Stimulated activated CD4-positive, alpha-beta T cell treated with anti-CD3 and anti-CD28 coated beads, TNF-alpha, amount 100 ng/mL, for 1 hour (primary cell): ENCODE measurements at places on chromosomes 12 and 14.

GRCh38 chr12:97368462-97369163 is 94.0 kb upstream of the RMST start:
- DNase-seq = no peak

DNA sequence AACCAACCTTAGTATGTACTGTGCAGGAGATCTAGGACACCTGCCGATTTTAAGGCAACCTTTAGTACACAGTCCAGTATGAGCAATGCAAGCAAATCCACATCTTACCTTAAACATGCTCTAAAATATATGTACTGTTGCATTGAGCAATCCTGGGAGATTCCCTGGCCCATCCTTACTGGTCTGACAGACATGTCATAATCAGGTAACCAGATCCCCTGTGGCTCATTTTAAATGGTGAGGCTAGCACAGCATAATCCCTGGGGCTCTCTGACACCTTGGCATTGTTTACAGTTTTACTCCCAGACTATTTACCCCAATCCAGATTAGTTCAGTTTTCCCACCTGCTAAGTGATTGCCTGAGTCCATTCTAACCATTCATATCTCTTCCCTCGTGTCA is 15.1 kb downstream of the BMAL2 start:
- DNase-seq = no peak

DNA sequence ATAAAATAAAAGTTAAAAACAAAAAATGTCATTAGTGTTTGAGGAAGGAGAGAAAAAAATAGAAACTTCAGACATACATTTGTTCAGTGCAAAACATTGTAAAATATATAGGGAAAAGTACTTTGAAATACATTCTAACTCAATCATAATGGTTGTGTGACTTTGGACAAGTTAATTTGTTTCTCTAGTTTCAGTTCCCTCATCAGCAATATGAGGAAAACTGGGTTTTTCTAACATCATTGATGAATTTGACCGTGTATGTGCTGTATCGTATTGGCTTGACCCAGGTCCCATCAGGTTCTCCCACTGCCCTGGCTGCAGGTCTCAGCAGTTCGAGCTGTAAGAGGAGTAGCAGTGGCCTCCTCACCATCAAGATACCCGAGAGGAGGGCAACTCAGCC is 173.9 kb upstream of the ATF7IP start:
- no peak for DNase-seq

DNA sequence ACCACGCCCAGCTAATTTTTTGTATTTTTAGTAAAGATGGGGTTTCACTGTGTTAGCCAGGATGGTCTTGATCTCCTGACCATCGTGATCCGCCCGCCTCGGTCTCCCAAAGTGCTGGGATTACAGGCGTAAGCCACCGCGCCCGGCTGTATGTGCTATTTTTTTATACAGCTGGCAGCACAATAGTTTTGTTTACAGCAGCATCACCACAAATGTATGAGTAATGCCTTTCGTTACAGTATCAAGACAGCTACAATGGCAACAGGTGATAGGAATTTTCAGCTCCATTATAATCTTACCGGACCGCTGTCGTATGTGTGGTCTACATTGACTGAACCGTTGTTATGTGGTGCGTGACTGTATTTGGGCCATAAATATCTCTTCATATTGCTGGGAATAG is 11.6 kb upstream of the MDM2 start:
- DNase-seq = no peak

DNA sequence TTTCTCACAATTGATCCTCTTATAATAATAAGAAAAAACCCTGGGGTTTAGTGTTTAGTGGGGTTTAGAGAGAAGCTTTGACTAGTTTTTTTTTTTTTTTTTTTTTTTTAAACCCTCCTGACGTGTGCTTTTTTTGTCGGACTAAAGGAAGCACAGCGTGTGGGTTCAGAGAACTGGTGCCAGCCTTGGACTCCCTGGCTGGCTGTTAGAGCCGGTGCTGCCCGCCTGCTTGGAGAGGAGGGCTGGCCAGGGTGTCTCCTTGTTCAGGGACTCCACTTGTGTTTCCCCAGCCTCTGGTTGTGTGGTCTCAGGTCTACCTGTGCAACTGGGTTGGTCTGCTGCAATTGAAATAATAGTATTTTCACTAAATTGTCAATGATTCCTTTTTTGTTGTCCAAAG is 54.1 kb upstream of the ASPG start:
- DNase-seq = no peak

DNA sequence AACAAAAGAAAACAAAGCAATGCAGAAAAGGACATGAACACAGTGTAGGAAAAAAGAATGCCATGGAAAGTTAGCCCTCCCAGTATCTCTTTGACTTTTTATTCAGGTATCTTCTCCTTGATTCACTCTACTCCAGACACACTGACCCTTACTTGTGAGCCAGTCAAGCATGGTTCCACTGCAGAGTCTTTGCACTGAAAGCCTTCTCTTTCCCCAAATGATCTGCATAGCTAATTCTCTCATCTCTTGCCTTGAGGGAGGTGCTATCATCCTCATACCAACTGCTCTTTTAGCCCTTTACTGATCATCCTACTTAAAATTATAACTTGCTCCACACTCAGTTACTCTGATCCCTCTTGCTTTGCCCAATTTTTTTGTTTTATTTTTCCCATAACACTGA is 101.2 kb upstream of the SLC16A7 start:
- no peak for DNase-seq

DNA sequence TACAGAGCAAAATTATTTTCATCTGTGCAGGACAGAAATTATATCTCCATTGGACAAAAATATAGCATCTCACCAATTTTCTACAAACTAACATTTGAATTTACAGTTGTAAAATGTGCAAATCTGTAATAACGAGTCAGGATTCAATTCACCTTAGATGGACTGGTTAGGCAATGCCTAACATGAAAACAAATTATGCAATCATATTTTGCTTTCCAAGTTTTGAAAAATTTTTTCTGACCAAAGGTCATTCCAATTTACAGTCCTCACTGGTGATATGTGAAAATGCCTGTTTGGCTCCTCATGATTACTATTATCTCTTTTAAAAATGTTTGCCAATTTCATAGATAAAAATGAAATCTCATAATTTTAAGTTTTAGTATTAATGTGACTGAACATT is 6.5 kb upstream of the CPM start:
- DNase-seq = no peak

DNA sequence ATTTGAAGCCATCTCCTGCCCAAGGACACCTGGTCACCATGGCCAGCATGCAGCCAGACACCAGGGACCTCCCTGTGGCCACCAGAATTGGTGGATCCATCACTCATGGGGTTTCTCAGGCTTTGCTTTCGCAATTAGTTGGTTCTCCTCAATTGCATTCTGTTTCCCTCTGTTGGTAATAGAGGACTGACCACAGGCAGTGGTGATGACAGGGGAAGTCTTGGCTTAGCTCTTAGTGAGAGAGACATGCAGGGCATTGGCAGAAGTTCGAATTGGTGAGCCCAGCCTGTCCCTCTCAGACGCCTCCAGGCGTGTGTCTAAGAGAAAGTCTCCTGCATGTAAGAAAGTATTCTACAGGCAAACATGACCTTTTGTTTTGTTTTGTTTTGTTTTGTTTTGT is 21.3 kb downstream of the HCAR2 start:
- no peak for DNase-seq

GRCh38 chr12:52233462-52234207 is 592 bp downstream of the KRT7 start:
- no peak for DNase-seq

DNA sequence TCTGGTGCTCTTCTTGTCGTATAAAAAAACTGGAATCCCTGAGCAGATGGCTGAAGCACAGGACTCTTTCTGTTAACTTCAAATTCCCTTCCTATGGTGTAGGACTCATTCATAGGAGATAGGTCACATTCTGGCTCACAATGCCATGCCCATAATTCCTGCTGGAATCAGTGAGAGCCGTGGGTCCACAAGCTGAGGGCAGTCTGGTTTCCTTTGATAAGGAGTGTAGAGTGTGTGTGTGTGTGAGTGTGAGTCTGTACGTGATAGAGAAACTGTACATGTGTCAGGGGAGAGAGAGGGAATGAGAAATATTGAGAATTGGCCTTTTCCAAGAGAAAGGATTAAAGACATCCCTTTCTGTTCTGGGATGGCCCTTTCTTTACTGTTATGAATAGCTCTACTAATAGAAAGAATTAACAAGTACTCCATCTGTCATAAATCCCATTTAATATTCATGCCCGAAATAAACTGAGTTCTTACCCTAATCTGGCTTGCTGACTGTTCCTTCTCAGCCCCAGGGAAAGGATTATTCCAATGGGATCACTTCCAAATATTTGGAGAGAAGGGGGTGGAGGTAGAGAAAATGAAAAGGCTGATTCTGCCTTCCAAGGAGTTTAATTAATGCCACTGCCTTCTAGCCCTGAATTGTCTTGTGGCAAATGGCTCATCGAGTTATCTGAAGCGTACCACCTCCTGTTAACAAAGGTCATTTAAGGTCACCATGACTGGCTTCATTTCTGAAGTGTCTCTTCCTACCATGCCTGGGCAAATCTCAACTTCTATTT is 79.0 kb downstream of the TMX1 start:
- no peak for DNase-seq

GRCh38 chr12:113222730-113223531 is 1.7 kb downstream of the TPCN1 start:
- DNase-seq = no peak

DNA sequence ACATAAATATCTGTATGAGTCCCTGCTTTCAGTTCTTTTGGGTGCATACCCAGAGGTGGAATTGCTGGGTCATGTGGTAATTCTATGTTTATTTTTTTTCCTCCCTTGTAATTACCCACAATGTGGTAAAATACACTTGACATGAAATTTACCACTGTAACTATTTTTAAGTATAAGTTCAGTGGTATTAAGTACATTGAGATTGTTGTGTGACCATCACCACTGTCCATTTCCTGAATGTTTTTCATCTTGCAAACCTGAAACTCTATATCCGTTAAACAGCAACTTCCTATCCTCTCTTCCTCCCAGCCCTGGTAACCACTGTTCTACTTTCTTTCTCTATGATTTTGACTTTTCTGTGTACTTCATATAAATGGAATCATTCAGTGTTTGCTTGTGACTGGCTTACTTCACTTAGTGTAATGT is 51.4 kb downstream of the BORCS5 start:
- no peak for DNase-seq

- no peak for DNase-seq
Observed at GRCh38 chr14:20332431-20332787, 670 bp downstream of the CCNB1IP1 start.

- no peak for DNase-seq
Observed at GRCh38 chr12:94167756-94168416, 19.5 kb downstream of the PLXNC1 start.

DNA sequence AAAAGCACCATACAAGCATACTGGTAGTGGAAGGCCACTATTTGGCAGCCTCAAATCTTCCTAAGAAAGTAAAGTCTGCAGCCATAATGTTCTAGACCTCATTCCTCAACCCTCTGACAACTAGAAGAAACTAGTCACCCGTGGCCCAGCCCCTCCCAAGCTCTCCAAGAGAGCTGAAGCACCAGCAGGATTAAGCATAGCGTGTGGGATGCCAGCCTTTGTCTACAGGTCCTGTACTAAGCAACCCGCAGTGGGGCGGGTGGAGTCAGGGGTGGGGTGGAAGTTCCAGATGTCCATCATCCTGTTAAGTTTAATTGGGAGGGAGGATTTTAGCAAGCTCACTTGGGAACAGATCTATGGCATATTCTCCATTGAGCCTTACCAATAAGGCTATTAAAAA is 14.2 kb downstream of the SLC11A2 start:
- DNase-seq = no peak

DNA sequence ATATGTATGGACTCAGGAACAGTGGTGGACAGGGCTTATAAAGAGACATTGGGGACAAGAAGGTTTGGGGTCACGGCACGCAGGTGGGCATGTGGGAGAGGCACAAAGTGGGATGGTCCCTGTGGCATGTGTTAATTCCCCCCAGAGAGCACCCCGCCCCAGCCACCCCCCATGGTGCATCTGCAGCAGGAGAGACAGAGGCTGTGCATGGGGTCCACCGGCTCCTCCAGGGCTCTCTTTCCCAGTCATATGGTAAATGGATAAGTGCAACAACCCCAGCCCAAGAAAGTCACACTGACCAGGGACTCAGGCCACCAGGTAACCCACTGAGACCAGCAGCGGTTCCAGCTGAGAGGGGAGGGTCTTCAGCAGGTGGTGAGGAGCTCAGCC is 242.1 kb downstream of the BCL11B start:
- no peak for DNase-seq

GRCh38 chr12:123094349-123095077 is 56.4 kb downstream of the PITPNM2 start:
- DNase-seq = no peak

GRCh38 chr12:69834147-69834546 is 9.1 kb downstream of the MYRFL start:
- DNase-seq = no peak

DNA sequence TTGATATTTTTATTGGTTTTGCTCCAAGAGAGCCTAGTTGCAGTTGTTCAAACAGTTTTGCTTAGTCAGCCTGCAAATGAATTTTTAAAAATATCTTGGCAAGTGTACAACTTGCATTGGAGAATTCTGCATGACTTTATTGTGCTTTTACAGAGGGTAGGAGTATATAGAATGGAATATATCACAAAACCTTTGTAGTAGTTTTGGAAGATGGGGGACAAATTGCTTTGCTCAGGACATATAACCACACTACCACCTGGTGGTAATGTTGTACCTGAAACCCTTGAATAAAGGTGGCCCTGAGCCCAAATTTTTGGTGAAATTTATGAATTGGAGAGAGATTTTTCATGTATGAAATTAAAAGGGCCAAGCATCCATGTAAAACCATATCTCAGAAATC is 645.2 kb downstream of the MED13L start:
- no peak for DNase-seq

DNA sequence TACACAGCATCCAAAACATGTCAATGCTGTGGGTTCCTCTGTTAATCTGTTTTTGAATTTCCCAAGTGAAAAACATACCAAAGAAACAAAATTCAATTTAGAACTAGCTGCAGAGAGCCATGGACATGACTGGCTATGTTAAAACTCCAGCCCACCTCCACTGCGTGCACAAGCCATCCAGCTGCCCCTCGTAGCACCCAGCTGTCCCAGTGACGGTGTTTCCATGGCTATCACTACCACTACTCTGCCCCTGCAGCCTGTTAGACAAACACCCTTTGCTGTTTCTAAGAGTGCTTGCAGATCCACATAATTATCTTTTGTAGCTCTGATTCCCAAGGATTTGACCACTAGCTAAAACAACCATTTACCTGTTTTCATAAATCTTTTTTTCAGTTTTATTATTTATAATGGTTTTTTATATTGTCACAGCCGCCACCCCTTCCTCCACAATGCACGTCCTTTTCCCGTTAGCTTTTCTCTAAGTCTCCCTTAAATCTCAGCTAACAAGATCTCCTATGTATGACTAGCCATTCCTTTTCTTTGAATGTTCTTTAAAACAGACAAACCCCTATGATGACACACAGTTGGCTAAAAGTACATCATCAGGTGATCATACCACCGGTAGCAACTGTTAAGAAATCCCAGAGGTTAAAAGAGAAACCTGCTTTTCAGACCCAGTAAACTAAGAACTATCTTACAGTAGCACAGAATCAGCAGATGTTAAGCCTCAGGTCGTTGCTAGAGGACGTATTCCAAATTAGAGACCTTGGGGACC is 37.8 kb upstream of the NAA30 start:
- no peak for DNase-seq

GRCh38 chr14:91243074-91243471 is 1.4 kb downstream of the GPR68 start:
- DNase-seq = no peak

- DNase-seq = no peak
Observed at GRCh38 chr12:46453428-46453827, 80.9 kb upstream of the SLC38A2 start.

- no peak for DNase-seq
Observed at GRCh38 chr12:74602881-74603672, 65.4 kb downstream of the ATXN7L3B start.
